ENCODE measurements at places on chromosomes 13 and 19.

- no peak for DNase-seq
These were observed 9.9 kb downstream of the KANK3 start for GRCh38 chr19:8332976-8333766.

DNA sequence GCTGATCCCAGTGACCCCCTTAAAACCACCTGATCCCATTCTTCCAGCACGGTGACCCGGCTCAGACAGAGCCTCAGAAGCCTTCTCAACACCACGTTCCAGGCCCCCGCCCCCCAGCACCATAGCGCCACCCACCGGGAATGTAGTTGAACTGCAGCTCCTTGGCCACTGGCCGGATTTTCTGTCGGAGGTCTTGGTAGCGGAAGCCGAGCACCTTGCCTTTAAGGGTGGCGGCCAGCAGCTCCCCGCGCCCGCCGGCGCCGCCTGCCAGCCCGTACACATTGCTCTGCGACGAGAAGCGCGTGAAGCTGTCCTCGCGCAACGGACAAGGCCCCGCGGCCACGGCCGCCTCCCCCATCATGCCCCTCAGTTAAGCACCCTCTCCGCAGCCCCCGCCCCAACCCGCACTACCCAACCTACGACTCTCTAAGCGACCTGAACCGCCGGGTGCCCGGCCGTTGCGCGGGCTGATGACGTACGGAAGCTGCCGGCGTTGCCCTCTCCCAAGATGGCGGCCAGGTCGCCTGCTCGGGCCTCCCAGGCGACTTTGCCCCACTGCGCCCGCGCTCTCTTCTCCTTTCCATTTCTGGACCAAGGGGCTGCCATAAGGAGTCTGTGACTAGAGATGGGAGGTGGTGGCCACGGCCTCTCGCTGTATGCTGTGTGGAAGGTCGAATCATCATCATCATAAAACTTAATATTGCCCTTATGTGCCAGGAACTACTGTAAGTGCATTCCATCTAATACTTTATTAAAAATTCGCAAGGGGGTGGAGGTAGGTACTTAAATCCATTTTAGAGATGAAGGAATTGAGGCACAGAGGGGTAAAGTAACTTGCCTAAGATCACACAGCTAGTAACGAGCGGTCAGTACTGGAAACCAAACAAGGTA is at the start of gene KPTN:
TSS of gene KPTN (minus strand) at position 420 of the 891 bp plus-strand sequence. CDS start at position 361, 59 bp downstream.
- peak; percentile 97 for DNase-seq

- peak; percentile 79 for DNase-seq
These were observed 19.6 kb upstream of the B3GNT3 start for GRCh38 chr19:17775245-17775927.

DNA sequence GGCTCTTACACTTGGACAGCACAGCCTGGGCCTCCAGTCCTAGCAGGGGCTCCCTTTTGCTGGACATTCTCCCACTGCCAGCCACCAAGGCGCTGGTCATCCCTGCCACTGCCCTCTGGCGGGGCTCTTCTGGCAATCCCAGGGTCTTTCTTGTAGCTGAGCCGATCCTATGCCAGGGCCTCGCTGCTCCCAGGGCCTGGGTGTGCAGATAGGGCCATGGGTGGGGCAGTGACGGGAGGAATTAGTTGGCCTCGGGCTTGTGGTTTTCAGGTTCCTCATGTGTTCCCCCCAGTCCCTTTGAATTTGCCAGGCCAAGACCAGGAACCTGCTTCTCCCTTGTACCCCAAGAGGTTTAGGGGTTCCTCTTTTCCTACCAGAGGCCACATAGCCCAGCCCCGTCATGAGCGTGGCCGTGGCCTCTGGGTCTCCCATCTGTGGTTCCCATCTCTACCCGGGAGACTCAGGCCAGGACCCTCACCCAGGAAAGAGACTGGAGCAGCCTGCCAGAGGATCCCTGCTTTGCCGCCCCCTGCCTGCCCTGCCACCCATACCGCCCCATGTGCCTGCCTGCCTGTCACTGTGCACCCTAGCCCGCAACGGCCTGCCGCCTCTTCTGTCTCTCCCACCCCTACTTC is 26.2 kb downstream of the TMED1 start:
- DNase-seq = no peak

DNA sequence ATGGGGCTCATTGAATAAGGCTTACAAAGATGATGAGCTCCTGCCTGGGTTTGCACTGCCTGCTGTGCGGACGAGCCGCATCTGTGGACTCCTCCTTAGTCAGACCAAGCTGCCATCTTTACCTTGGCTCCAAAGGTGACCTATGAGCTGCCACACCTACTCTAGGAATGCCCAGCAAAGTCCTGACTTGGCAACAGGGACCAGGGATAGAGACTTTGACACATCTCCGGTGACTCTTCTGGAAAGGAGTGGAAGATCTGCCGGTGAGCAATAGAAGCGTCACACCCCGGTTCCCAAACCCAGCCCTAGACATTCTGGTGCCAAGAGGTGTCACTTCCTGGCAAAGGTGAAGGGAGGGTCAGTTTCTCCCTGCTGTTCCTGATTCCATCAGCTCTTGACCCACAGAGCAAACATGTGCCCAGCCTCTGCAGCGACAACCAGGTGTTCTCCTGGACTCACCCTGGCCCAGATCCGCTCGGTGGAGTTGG is 50.2 kb upstream of the GTF3A start:
- DNase-seq = no peak

GRCh38 chr13:66528944-66529576 is 701.1 kb downstream of the PCDH9 start:
- DNase-seq = no peak

DNA sequence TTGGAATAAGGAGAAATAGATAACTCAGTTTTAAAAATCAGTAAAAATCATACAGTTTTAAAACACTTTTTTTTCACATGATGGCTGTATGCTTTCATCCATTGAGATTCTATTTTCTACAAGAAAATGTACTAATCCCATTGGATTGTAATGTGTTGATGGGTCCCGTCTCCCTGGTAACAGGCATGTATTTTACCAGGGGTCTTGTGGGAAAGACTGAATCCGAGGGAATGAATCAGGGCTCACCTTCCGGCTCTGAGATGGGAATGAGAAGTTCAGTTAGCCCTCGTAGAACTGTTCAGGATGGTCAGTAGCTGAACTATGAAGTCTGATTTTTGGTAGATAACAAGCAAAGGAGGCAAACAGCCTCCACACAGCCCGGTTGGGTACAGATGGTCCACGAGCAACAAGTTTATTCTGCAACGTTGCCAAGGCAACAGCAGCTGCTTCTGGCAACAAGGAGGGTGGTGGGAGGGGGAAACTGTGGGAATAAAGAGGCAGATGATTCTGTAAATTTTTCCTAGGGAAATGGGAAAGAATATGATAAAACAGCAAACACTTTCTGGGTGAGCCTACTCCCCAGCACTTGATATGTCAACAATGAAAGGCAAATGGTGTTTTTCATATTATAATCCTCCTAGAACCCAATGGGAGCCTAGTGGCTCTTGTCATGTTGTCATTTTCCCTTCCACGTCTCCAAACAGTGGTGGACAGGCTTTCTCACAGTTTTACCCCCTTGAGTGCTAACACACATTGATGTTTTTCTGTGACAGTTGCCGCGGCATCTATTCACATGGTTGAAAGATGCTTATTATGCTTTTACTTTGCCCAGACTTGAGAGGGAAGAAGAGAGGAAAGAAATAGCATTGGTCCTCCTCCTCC is 12.4 kb upstream of the SIAH3 start:
- no peak for DNase-seq

DNA sequence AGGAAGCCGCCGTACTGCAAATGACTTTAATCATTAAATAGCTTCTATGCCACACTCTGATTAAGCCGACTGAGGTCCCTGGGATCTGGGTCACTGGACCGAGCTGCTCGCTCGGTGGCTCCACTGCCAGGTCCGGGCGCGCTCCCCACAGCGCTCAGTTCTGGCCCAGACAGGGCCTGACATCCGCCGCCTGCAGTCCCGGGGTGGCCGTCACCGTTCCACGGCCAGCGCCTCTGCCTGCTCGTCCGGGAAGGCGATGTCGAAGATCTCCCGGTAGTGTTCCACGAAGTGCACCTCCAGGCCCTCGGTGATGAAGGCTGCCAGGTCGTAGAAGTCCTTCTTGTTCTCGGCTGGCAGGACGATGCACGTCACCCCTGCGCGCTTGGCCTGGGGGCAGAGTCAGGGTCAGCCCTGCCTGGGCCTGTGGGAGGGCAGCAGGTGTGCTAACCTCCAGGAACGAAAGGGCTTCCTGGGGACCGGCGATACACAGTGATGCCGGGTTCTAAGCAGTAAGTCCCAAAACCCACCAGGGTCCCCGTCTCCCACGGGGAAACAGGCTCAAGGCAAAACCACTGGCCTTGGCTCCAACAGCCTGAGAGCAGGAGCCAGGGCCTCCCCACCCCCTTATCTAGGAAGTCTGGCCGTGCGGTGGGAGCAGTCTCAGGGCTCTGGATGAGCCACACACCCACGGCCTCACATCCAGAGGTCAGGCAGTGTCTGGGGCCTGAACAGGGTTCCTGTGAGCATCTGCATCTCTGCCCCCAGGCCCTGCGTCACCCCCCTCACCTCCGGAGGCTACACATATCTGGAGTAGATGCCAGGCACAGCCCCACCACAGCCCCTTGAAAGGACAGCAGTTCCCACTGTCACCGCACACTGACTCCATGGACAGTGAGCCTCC is 2.0 kb downstream of the RPL36 start:
- DNase-seq = peak; percentile 48

- no peak for DNase-seq
These were observed 548.2 kb downstream of the GPC5 start for GRCh38 chr13:91946498-91947070.

DNA sequence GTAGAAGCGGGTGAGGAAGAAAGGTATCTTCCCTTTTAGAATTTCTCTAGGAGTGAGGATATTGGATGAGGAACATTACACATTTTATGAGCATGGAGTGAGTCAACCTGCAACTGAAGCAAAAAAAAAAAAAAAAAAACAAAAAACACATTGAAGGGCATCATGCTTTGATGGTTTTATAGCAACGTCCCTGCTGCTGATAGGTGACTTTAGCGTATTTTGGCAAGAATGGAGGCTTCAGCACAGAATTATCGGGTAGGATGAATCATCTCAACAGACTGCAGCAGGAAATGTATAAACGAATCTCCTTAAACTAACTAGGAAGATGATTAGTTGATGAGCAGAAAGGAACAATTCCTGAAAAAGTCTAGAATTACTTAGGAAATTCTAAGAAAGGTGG is 1359.6 kb upstream of the ATXN8OS start:
- no peak for DNase-seq

DNA sequence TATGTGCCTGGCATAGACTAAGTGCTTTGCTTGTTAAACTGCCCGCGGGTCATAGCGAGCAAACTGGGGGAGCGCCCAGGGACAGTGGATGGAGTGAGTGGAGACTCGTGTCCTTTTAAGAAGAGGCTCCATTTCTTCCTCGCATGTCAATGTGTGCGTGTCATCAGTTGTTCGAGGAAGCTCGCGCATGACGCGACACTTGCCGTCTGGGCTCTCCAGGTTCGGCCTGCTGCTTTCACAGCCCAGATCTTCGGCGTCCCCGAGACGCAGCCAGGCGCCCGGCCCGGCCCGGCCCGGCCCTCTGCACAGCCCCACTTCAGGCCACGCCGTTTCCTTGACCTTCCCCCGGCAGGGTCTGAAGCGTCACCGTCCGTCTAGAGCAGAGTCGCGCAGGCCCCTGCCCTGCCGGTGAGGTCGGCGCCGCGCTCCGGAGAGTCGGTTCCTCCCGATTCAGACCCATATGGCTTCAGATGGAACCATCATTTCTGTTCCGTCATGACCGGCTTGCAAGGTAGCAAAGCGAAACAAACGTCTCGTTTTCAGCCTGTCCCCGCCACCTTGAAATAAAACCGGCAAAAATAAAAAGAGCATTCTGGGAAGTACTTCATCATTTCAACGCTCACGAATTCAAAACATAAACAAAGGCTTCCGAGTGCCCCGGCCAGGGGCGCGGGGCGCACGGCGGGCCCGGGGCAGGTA is 599 bp upstream of the ARHGEF7 start:
- peak; percentile 50 for DNase-seq

DNA sequence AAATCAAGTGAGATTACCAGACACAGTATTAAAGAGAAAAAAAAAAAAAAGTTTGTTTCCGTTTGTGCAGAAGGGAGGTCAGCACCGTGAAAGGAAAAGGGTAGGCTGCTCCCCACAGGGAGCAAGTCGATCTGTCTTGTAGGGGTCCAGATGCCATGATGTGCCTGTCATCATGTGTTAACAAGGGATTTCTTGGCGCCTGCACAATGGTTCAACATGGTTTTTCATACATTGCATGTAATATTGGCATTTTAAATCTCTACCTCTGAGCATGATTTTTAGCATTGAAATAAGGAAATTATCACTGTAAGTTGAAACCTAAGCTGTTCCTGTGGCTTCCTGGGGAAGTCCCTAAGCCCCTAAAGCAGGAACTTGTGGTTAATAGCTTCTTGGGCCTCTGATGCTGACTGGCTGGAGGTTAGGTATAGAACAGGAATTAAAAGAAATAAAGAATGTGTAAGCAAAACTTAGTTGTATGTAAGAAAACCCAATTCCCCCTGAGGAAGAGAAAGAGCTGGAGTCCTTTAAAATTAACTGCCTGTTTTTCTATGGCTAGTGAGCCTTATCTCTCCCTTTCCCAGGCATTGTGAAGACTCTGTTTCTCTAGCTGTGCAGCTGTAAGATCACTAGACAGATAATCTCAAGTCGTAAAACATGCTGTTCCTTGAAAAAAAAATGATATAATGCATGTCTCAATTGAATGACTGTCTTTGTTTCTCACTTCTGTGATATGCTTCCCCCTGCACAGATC is 7.4 kb upstream of the FCGBP start:
- no peak for DNase-seq

GRCh38 chr19:35757231-35757748 is 461 bp upstream of the HSPB6 start:
- peak; percentile 68 for DNase-seq

DNA sequence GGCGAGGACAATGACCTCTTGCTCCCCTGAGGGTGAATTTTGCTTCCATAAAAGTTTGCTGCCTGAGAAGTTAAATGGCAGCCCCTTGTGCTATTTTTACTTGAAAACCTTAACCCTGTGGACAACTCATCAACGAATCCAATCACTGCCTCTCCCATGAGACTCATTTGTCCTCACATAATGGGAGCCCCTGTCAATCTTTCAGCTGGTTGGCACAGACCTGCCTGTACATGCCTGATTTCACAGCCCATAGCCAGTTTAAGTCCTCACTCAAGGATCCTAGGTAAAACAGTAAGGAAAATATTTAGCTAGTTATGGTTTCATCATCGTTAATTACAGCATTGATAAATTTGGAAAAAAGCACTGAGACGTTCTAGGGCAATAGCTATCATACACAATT is 207.4 kb downstream of the NHLRC3 start:
- no peak for DNase-seq

DNA sequence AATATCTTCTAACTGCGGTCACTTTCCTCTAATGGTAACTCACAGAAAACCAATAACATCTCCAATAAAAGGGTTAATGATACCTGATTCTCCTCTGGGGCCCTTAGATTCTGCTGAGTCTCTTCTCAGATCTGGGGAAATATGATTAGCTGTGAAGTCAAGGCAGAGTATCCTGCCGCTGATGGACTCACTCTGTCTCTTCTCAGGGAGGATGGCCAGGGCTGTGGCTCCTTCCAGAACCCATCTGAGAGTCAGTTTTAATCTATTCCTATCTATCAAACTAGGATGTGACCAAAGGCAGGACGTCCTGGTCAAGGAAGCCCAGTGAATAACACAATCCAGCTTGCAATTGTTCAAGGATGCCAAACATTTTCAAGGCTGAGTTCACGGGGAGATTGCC is 109.8 kb downstream of the SLC10A2 start:
- no peak for DNase-seq

GRCh38 chr13:32632343-32632909 is 46.2 kb downstream of the PDS5B start:
- DNase-seq = no peak

All from GM03348 (cell line).